ENCODE measurements at places on chromosomes 6 and 20.

GRCh38 chr20:44803383-44803941 lies 6.9 kb downstream of the RIMS4 start:
- DNase-seq, result no peak

DNA sequence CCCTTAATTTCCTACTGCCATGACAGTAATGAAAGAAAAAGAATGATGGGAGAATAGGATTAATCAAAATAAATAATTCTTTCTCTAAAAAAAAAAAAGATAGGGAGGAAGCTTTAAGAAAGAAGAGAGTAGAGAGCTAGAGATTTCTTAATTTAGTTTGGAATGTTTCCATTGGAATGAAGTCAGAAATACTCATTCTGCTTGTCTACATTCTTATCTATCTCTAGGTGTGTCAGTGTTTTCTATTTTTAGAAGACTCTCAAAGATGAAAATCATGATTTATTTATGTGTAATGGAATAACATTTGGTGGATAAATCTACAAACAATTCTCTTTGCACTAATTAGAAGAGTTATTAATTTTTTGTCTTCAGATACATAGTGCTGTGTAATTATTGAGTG lies 38.0 kb upstream of the HIVEP1 start:
- DNase-seq, result no peak

DNA sequence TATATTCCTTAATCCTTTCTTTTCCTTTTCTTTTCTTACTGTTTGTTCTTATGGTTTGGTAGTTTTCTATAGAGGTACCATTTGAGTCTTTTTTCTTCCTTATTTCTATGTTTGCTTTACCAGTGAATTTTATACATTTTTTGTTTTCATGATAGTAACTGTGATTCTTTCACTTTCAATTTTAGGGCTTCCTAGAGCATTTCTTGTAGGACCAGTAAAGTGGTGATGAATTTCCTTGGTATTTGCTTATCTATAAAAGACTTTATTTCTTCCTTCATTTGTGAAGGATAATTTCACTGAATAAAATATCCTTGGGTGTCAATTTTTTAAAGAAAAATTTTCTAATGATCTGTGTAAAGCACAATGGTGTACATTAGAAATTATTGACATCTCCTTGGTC lies 637.4 kb downstream of the CD109 start:
- no peak for DNase-seq

DNA sequence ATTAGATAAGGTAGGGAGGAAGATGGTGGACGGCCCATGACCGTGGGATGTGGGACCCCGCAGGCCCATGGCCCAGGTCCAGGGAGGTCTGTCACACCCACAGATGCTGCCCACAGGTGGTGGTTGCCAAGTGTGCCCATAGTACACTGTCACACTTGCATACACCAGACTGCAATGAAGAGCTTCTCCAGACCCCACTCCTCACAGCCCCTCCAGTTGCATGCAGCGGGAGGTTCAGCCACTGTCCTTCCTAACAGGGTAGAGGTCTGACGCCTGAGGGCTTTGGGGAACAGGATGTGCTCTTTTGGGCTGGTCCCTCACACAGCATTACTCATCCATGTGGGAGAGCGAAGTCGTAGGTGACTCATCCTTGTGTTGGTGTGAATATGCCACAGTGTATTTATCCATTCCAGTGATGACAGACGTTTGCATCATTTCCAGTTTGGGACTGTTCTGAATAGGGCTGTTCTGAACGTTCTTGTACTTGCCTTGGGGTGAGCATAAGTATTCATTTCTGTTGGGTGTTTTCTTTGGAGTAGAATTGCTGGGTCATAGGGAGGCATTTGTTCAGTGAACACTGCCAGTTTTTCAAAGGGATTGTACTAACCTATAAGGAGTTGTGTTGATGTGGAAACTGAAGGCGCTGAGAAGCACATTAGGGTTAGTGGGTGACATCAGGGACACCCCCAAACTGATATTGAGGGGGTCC lies 10.1 kb upstream of the PYGB start:
- DNase-seq, result no peak

DNA sequence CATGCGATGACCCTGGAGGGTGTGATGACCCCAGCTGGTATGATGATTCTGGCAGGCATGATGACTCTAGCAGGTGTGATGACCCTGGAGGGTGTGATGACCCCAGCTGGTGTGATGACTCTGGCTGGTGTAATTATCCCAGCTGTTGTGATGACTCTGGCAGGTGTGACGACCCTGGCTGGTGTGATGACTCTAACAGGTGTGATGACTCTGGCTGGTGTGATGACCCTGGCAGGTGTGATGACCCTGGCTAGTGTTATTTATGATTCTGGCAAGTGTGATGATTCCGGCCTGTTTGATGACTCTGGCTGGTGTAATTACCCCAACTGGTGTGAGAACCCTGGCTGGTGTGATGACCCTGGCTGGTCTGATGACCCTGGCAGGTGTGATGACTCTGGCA lies 427.2 kb downstream of the QKI start:
- no peak for DNase-seq

- DNase-seq, result no peak
Observed at GRCh38 chr6:31651602-31652191, 764 bp downstream of the BAG6 start.

- no peak for DNase-seq
Observed at GRCh38 chr20:12287575-12287974, 369.9 kb downstream of the BTBD3 start.

DNA sequence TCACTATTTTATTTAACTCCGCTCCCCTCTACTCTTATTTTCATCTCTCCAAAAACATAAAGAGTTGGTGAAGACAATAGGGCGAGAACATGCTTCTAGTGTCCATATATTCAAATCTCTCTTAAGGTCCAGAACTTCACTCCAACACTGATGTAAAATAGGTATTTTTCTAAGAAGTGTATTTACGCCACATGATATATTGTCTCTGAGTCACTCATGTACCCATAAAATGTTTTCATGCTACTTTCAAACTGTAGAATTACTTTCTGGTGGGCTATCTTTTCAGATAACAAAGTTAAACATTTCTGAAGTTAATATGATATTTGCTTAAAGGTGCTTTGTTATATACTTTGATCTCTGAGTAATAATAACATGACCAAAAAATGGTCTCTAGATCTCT lies 124.1 kb upstream of the IFNGR1 start:
- no peak for DNase-seq

DNA sequence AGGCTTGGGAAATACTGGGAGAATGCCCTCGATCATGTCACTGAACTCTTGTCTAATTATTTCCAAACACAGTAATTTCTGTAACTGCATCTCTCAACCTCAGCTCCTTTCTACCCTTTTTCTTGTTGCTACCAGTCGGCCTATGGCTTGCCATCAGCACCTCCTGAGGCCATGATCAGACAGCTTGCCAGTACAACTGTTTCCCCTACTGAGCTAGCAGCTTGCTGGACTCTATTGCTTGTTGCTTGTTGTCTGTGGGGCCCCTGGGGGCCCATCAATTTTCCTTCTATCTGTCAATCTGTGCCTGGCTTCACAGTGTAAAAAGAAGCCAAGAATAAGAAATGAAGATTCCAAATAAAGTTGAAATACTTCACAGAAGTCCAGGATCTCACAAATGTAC lies 123.9 kb downstream of the OPN5 start:
- no peak for DNase-seq

DNA sequence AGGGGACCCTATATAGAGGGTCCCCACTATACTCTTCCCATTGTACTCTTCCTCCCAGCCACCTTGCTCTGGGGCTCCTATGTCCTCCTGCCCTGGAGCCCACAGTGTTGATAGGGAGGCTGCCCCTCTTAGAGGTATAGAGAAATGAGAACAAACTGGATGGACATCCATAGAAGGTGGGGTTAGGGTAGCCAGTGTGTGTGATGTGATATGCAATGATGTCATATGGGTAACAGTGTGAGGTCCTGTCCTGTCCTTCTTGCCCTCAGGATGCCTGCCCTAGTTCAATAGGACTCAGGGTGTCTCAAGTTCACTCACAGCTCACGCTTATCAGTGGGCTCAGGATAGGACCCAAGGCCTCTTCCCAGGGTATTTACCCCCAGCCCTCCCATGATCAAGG lies 435 bp downstream of the PTCRA start:
- DNase-seq, result no peak

DNA sequence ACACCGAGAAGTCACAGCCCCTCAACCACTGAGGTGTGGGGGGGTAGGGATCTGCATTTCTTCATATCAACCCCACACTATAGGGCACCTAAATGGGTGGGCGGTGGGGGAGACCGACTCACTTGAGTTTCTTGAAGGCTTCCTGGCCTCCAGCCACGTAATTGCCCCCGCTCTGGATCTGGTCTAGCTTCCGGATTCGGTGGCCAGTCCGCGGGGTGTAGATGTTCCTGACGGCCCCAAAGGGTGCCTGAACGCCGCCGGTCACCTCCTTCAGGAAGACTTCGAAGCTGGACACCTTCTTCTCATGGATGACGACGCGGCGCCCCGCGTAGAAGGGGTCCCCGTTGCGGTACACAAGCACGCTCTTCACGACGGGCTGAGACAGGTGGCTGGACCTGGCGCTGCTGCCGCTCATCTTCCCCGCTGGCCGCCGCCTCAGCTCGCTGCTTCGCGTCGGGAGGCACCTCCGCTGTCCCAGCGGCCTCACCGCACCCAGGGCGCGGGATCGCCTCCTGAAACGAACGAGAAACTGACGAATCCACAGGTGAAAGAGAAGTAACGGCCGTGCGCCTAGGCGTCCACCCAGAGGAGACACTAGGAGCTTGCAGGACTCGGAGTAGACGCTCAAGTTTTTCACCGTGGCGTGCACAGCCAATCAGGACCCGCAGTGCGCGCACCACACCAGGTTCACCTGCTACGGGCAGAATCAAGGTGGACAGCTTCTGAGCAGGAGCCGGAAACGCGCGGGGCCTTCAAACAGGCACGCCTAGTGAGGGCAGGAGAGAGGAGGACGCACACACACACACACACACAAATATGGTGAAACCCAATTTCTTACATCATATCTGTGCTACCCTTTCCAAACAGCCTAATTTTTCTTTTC lies at the start of gene DCDC2:
Gene DCDC2, minus strand, starts transcription at position 724 of the 883 bp plus-strand sequence. Its CDS starts 309 bp downstream, at position 415.
- peak; percentile 26 for DNase-seq

GRCh38 chr6:67606906-67607828 lies 1027.9 kb upstream of the ADGRB3 start:
- DNase-seq, result peak; percentile 97

DNA sequence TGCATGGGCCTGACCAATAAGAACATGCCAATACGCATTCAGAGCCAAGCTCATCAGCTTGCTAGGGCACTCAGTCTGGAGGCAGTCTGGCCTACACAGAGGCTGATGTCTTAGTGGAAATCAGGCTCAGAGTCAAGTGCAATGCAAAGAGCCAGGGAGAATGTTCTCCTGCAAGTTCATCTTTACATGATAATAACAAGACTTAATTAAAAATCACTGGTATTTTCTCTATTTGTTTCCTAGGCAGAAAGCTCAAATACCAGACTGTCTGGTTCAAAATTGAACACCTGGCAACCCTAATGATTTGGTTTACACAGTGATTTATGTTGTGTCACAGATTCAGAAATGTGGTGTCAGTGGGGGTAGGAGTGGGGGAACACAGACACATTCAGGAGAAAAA lies 689.3 kb upstream of the FLRT3 start:
- no peak for DNase-seq

- no peak for DNase-seq
Observed at GRCh38 chr20:36274181-36274841, 31.8 kb upstream of the DLGAP4 start.

GRCh38 chr20:33554914-33555420 lies 65.1 kb downstream of the CBFA2T2 start:
- DNase-seq, result peak; percentile 96

DNA sequence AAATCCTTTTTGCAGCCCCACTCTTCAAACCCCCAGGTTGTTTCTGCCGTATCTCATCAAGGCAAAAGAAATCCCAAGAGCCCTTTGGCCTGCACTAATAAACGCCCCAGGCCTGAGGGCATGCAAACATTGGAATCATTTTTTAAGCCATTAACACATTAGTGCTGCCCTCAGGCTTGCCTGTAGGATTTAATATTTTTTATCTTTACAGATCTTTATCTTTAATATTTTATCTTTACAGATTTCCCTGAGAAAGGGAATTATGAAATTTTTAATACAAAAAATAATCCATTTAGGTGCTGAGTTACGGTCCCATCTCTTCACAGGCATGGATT lies 14.7 kb downstream of the GTPBP2 start:
- DNase-seq, result no peak

GRCh38 chr6:76703786-76704185 lies 631.3 kb upstream of the IMPG1 start:
- no peak for DNase-seq

GRCh38 chr6:23031986-23032385 lies 462.6 kb downstream of the HDGFL1 start:
- no peak for DNase-seq

- no peak for DNase-seq
Observed at GRCh38 chr6:122736616-122737015, 42.9 kb upstream of the FABP7 start.

DNA sequence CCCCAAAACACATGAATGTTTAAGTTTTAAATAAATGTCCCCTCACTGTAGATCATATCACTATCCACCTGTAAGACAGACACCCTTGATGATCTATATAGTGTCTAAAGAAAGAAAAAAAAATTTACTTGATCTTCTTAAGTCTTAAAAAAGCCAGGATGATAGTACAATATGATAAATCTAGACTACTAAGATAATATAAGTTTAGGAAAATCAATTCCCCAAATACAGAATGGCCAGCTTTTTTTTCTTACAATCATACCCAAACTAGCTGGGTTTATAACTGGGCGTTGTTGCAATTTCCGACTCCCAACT lies 14.4 kb downstream of the ZNF217 start:
- DNase-seq, result no peak

- DNase-seq, result no peak
Observed at GRCh38 chr20:7710440-7710839, 229.8 kb downstream of the HAO1 start.

DNA sequence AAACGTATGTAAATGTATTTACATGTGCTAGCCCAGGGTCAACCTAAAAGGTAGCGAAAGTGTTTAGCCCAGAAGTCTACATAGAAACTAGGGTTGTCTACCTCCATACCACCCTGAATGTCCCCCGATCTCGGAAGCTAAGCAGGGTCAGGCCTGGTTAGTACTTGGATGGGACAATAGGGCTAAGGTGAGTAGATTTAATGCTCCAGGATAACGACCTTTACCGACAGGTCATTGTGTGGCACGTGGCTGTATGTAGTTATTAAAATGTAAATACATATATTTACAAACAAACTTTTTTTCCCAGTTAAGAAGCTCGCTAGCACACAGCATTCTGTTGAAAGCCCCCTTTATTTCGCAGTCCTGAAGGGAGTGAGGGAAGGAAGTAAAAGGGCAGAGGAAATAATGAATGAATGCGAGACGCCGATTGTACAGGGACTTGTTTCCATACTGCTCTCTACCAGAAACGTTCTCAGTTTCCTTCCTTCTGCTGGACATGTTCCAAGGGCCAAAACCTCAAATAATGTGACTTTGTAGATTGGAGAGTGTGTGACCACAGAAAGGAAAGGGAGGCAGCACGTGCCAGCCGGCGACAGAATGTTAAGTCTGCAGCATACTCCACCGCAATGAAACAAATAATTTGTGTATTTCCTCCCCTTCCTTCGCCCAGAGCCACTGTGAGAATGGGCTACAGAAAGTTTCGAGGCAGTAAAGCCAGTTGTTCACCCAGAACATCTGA lies 612 bp downstream of the ADAT2 start:
- DNase-seq, result no peak

Data from NCI-H2081 treated with DMSO at 0.1 percent for 48 hours (cell line).